AG20443 (cell line): ENCODE measurements at places on chromosomes 3 and 15.

GRCh38 chr3:118636841-118637240 is 397.8 kb downstream of the IGSF11 start:
- no peak for DNase-seq

DNA sequence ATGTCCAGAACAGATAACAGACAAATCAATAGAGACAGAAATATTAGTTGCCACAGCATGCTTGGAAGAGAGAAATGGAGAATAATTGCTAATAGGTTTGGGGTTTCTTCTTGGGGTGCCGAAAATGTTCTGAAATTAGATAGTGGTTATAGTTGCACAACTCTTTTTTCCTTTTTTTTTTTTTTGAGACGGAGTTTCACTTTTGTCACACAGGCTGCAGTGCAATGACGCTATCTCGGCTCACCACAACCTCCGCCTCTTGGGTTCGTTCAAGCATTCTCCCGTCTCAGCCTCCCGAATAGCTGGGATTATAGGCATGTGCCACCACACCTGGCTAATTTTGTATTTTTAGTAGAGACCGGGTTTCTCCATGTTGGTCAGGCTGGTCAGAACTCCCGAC is 163.3 kb downstream of the PLCH1 start:
- no peak for DNase-seq

DNA sequence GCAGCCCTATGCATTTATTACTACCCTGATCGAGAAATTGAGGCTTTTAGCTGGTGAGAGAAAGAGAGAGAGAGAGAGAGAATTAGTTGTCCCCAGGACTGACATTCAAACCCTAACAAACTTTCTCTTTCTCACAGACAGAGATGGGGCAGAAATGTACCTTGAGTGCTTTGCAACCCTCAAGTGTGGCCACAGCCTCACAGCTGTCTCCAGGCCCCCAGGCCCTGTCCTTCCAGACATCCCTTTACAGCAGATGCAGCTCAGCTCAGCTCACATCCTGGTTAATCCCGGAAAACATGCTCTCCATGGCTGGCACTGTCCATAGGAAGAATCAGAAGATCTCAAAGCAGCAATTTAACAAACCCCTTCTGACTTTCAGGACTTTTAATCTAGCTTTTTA is 67.6 kb downstream of the DCLK3 start:
- no peak for DNase-seq

GRCh38 chr3:54424292-54424691 is 301.9 kb downstream of the CACNA2D3 start:
- DNase-seq: no peak

- no peak for DNase-seq
Observed at GRCh38 chr15:39574427-39574826, 6.5 kb upstream of the THBS1 start.

DNA sequence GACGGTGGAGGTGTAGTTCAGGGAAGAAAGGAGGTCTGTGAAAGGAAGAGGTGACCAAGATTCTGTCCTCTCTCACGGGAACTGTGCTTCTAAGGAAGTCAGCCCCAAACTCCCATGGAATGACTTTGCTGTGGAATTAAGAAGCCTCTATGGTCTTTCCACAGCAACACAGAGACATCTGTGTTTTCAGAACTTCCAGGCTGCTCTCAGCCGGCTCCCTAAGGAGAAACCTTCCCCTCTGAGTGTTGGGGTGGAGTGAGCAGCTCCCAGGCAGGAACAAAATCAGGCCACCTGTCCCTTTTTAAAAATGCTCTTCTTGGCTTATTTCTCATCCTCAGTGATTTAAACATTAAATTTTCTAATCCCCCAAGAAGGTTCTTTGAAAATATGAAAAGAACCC is 53.3 kb upstream of the SNRK start:
- no peak for DNase-seq

DNA sequence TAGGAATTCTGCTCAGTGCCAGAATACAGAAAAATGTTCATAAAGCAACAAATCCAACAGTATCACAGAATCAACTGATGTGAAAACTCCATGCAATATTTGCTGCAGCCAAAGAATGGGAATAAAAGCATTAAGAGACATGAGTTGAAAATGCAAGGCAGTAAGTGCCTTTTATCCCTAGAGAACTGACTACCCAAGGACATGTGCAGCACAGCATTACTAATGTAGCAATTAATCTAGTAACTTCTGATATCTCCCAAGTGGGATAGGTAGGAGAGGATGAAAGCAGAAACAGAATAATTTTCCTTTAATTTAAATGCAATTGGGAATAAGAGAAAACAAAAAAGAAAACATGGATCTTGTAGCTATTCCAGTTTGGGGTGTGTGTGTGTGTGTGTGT is 497.5 kb upstream of the CBLB start:
- DNase-seq: no peak

- peak; percentile 49 for DNase-seq
Observed at GRCh38 chr3:12303534-12303933, 14.7 kb downstream of the PPARG start.

- DNase-seq: no peak
Observed at GRCh38 chr3:71206305-71207165, 377.0 kb downstream of the FOXP1 start.

DNA sequence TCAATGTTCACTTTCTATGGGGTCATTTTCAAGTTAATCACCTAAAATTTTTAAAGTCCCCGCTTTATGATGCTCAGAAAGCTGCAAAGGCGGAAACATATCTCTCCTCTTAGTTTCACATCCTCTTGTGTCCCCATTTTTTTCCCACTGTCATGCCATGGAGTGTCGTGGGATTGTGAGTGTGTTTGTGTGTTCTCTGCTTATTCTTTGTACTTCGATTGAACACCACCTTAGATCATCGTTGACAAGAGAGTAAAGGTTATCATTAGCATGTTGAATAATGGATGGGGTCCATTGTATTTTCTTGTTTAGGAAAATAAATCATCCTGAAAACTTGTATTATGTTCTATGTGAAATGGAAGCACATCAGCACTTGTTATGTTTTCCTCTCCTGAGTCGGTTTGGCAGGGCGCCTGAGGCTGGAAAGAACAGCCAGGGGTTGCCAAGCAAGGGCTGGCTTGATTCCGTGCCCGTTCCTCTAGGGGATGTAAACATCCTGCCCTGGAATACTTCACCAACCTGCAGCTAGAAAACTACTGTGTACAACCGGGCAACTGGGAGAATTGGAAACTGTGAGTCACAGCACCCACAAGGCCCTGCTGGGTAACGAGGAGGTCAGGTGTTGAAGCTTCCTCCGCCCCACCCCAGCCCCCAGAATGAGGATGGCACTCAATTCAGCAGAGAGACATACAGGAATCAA is 67.2 kb downstream of the EIF4E3 start:
- no peak for DNase-seq

DNA sequence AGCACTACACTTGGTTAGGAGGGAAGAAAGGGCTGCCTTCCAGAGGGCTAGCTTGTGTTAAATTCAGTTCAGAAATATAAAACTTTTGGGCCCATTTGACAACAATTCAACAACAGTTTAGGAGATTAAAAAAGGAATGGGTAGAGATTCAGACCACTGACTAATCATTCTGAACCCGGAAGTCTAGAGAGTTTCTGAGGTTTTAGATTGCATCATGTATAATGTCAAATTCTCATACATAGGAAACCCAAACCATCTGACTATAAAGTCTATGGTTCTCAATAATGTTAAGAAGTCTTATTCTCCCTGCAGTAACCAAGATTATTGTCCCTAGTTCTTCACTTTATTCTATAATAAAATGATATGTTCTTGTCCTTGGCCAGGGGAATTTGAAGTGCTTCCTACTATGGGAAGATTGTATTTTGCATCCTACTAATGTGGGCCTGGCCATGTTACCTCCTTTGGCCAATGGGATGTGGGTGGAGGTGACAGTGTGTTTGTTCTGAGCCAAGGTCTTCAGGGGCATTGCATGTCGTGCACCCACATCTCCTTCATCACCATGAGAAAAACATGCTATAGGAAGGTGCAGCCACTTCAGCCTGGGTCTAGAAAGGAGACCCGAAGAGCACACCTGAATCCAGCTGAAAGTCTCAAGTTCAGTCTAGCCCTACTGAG is 66.4 kb upstream of the CCNL1 start:
- peak; percentile 22 for DNase-seq

GRCh38 chr3:150249779-150250470 is 158.2 kb upstream of the TSC22D2 start:
- DNase-seq: no peak

GRCh38 chr15:86157606-86158293 is 78.1 kb downstream of the AGBL1 start:
- no peak for DNase-seq

DNA sequence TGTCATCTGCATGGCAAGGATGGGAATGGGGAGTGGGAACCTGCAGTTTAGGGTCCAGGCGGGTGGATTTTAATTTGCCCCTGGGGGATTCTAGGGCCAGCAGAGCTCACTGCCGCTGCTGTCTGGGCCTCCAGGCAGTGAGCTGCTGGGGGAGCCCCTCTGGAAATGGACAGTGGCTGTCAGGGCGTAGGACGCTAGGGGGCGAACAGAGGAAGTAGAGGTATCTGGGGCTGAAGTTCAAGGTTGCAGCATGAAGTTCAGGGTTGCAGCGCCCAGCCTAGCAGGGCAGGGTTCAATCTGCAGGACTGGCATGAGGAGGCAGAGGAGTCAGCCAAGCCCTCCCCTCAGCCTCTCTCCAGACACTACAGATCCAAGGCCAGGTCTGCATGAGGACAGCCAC is 49.5 kb downstream of the APBA2 start:
- no peak for DNase-seq

- DNase-seq: peak; percentile 78
Observed at GRCh38 chr15:71800835-71801745, 9.3 kb upstream of the NR2E3 start.

DNA sequence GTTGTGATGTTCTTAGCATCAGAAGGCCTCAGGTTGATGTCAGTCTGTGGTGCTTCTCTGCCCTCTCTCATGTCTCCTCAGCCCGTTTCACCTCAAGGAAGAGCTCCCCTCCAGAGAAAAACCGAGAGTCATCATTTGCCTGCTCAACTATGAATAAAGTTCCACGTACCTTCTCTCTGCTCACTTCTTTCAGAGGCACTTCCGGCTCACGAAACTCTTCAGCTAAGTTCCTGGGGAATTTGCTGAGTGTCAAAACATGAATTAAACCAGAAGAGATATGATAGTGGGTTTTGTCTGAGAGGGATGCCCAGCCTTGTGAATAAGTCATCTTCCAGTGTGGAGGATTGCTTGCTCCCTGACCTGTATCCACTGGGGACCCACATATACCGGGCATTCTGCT is 37.7 kb downstream of the CCR4 start:
- DNase-seq: no peak

DNA sequence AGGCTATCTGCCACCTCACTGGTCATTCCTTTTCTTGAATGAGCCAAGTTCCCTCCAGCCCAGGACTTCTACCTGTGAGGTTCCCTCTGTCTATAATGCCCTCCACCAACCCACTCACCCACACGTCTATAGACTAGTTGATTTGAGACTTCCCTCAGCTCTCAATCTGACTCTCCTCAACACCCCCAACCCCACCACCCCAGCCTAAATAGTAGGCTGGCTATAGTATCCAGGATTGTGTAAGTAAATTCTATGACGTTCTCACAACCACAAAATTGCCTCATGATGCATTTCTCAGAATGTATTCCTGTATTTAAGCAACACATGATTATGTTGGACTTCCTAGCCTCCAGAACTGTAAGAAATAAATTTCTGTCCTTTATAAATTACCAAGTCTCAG is 2.2 kb downstream of the PLSCR1 start:
- DNase-seq: no peak

DNA sequence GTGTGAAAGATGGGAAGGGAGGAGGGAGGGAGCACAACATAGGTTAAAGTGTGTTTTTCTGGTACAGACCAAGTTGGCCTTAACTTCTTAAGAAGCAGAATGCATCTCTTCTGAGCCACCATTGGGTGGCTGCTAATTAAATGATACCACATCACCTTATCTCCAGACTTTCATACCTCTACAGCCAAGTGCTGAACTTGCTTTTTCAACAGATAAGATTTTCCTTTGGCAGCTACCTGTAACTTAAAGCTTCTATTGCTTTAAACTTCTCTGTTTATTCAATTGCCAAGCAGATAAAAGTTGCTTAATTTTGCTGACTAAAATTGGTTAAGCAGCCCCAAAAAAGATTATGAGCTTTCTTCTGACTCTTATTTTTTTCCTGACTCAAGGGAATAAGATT is 292.4 kb upstream of the SGO1 start:
- DNase-seq: no peak

DNA sequence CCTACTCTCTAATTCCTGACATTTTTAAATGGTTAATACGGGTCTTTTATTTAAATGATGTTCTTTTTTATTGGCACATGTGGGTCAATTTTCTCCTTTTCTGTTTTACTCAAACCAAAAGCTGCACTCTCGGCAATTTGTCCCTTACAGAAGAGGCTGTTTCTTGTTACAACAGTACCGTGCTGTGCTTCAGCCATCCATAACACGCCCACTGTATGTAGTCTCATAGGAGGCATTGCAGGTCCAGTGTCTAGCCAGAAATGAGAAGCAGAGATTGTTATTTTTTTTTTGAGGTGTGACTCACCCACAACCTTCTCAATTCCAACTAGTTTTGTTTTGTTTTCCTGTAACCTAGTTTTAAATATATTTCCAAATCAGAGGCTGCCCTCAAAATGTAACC is 164.6 kb downstream of the GMNC start:
- DNase-seq: peak; percentile 71

GRCh38 chr15:77775837-77776236 is 143.1 kb upstream of the LINGO1 start:
- DNase-seq: no peak

GRCh38 chr3:148735597-148735996 is 37.9 kb downstream of the AGTR1 start:
- no peak for DNase-seq

- DNase-seq: peak; percentile 58
Observed at GRCh38 chr3:125212509-125213363, at the start of gene SLC12A8. SLC12A8 (minus strand) TSS chr3:125212748; CDS start chr3:125211349, 1,399 bp downstream.

- no peak for DNase-seq
Observed at GRCh38 chr15:95325763-95326404, 1004.6 kb upstream of the NR2F2 start.

GRCh38 chr3:175651716-175652115 is 792.6 kb downstream of the NAALADL2 start:
- no peak for DNase-seq
